OCI-M1 (cell line): ENCODE measurements at places on chromosomes 2 and 18.
A peak's percentile ranks its signal among the peaks of the same experiment; 100 is the strongest.

DNA sequence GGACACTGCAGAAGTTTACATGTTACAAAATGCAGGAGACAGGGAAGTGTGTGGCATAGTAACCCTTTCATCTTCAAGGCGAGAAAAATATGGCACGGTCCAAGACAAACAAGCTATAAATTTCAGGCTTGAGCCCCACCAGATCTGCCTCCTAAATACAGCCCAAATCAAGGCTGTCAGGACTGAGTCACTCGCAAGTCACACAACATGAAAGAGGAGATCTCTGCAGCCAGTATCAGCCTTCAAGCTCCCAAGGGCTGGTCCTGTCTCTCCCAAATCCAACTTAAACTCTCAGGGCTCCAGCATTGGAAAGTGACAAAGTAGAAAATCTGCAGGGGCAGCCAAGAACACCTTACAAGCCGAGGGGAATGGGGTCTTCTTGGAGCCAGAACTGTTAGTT lies 106.3 kb upstream of the GATA6 start:
- DNase-seq, result no peak

- peak; percentile 41 for DNase-seq
Measured at GRCh38 chr2:96816836-96817702, 1.0 kb downstream of the CNNM3 start.

DNA sequence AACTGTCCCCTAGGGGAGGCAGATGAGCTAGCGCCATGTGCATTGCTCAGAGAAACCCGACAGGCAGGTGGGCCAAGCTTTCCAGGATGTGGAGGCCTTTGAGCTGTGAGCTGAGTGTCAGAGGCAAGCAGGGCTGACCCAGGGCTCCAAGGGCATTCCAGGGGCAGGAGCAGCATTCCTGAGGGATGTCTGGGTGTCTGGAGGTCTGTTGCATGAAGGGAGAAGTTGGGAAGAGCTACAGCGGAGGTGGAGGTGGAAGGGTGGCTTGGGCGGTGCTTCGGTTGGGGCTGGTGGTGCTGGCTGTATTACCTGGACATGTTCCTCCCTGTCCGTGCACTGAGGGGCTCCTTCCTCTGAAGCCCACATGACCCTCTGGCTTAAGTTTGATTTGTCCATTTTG lies 102.8 kb downstream of the RNF144A start:
- DNase-seq, result no peak

- DNase-seq, result no peak
Measured at GRCh38 chr2:157806426-157807077, 69.6 kb downstream of the ACVR1 start.

DNA sequence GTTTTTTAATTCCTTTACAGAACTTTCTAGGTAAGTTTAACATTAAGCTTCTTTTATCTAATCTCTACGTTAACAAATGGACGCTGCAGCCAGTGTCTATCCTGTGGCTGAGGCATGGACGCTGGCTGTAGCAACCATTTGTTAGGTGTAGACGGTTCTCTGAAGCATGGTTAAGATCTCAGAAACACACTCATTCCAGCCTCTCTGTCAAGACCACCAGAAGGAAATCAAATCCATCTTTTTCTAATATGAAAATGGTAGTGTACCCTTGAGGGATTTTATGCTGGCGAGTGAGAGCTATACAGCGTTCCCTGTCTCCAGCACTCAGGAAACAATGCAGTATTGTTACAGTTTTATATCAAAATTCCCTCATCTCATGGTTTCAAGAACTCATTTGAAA lies 78.0 kb downstream of the DTNB start:
- DNase-seq, result no peak

DNA sequence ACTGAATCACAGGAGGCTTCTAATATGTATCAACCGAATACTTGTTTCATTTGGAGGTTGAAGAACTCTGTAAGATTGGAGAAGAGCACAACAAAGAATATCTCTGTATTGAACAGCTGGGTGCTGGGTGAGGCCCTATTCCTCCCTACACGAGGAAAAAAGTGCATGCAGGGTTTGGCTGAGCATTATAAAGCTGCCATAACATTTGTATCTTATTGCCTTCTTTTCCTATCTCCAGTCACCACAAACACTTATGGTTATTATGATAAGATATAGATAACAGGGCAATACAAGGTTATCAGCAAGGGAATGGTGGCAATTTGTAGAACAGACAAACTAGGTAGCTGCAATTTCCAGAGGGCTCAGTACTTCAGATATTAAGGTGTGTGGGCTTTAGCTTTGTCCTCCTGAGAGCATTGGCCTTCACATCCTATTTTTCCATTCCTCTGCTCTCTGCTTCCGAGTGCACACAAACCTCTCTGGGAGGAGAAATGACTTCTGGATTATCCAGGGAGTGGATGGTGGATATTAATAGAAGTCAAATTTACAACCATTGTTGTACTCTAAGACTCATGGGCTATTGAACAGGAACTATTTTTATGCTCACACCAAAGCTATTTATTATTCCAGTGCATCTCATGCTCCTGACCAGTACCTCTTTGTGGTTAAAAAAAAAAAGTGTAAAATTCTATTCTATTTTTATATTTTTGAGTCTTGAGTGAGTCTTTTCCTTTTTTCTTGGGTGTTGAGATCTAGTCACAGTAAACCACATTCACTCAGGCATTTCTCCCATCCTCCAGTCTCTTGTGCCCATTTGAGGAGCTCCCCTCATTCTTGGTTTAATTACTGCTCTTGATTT lies 248.4 kb downstream of the ETAA1 start:
- no peak for DNase-seq

DNA sequence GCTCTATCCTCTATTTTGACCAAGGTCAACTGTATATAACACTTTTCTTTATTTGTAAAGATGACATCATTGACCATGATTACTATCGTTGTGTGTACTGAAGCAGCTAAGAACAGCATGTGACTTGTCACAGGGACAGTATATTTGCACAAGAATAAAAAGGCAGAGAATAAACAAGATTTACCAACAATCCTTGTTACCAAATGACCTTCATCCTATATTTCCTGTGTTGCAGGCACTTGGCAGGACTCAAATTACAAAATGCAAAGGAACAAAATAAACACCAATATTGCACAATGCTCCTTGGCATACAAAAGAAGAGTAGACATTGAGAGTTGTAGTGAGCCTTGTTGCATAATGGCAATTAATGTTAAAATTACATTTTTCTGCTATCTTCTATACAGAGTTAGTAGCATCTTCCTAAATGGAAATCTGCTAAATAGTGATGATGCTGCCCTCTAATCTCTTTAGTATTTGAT lies 61.8 kb downstream of the RFTN2 start:
- no peak for DNase-seq

- DNase-seq, result no peak
Measured at GRCh38 chr2:60096556-60096955, 456.9 kb downstream of the BCL11A start.

GRCh38 chr2:17804358-17804757 lies 11.9 kb upstream of the MSGN1 start:
- no peak for DNase-seq

- DNase-seq, result peak; percentile 91
Measured at GRCh38 chr2:219495531-219496122, 3.1 kb upstream of the GMPPA start.

DNA sequence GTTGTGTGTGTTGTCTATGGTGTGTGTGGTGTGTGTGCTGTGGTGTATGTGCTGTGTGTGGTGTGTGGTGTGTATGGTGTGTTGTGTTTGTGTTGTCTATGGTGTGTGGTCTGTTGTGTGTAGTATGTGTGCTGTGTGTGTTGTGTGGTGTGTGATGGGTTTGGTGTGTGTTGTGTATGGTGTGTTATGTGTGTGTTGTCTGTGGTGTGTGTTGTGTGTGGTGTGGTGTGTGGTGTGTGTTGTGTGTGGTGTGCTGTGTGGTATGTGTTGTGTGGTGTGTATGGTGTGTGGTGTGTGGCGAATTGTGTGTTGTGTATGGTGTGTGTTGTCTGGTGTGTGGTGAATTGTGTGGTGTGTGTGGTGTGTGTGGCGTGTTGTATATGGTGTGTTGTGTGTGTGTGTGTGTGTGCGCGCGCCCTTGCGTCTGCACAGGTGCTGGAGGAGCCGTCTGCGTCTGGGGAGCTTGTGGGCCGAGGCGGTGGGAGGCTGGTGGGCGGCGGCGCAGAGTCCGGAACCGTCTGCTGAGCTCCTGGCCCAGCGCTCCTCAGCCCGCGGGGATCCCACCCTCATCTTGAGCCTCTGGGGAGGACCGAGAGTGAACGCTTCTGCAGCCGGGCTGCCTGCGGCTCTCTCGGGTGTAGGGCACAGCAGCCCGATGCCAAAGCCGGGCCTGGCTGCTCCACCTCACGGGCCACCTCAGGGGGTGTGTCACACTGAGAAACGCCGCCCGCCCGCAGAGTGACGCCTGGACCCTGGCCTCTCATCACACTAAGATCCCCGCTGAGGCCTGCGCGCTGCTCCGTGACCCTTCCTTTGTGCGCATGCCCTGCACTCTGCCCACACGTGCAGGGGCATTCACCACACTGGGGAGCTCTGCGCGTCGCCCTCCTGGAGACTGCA lies 8.8 kb upstream of the ADI1 start:
- DNase-seq, result no peak

DNA sequence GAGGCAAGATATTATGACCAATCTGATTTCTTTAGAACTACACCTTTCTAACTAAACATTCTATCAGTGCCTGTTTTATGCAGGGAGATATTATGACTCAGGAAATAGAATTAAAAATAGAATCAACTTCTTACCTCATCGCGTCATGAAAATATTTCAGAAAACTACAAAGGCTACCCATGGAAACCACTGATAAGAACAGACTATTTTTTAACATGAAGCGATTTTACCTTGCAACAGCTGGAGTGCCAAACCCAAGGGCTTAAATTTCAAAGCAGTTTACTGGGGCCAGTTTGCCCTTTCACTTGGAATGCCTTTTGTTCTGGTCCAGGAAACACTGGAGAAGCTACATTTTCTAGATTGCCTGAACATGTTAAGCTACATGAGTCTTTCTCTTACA lies 304.8 kb upstream of the CCDC68 start:
- DNase-seq, result peak; percentile 14

- DNase-seq, result peak; percentile 53
Measured at GRCh38 chr18:23626451-23627279, 36.0 kb downstream of the ANKRD29 start.

- DNase-seq, result no peak
Measured at GRCh38 chr2:116874021-116874420, 940.5 kb upstream of the DDX18 start.

- no peak for DNase-seq
Measured at GRCh38 chr2:205698286-205699268, 16.3 kb downstream of the NRP2 start.

- DNase-seq, result no peak
Measured at GRCh38 chr18:50240080-50240563, 26.2 kb downstream of the CFAP53 start.

- no peak for DNase-seq
Measured at GRCh38 chr2:64711252-64711800, 57.6 kb upstream of the SERTAD2 start.

GRCh38 chr18:12041561-12041960 lies 52.1 kb upstream of the ANKRD62 start:
- DNase-seq, result no peak

GRCh38 chr2:46850742-46851141 lies 64.9 kb downstream of the MCFD2 start:
- no peak for DNase-seq

- no peak for DNase-seq
Measured at GRCh38 chr18:8499810-8500675, 109.2 kb upstream of the RAB12 start.

DNA sequence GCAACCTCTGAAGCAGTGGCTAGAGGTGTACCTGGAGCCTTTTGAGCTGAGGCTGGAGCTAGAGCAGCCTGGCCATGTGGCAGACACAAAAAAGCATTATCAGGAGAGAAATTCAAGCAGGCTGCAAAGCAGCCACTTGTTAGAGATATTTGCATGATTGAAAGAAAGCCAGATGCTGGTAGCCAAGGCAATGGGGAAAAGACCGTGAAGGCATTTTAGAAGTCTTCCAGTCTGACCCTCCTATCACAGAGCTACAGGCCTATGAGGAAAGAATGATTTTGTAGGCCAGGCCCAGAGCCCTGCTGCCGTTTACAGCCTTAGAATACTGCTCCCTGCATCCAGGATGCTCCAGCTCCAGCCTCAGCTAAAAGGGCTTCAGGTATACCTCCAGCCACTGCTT lies 41.4 kb upstream of the TNP1 start:
- no peak for DNase-seq
